ENCODE measurements at places on chromosomes 16 and 17. TPM values are rescaled to one million over a fixed set of nuclear protein-coding genes. Genes with fewer than 3 reads are reported as not detected.
A peak's percentile ranks its signal among the peaks of the same experiment; 100 is the strongest.

DNA sequence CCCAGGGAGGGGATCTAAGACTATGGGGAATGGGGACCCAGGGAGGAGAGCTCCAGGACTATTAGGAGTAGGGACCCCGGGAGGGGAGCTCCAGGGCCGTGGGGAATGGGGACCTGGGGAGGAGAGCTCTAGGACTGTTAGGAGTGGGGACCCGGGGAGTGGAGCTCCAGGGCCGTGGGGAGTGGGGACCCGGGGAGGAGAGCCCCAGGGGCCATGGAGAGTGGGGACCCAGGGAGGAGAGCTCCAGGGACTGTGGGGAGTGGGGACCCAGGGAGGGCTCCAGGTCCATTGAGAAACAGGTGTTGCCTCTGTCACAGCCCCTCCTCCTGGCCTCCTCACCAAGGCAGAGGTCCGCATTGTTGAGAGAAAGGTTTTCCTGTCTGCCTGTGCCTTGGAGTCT, 16.0 kb downstream of the MPRIP start:
- DNase-seq, result no peak

The TBX2 gene
- total RNA-seq, result 8.5 TPM

- DNase-seq, result no peak
Observed at GRCh38 chr17:53560953-53561352, 261.8 kb upstream of the KIF2B start.

DNA sequence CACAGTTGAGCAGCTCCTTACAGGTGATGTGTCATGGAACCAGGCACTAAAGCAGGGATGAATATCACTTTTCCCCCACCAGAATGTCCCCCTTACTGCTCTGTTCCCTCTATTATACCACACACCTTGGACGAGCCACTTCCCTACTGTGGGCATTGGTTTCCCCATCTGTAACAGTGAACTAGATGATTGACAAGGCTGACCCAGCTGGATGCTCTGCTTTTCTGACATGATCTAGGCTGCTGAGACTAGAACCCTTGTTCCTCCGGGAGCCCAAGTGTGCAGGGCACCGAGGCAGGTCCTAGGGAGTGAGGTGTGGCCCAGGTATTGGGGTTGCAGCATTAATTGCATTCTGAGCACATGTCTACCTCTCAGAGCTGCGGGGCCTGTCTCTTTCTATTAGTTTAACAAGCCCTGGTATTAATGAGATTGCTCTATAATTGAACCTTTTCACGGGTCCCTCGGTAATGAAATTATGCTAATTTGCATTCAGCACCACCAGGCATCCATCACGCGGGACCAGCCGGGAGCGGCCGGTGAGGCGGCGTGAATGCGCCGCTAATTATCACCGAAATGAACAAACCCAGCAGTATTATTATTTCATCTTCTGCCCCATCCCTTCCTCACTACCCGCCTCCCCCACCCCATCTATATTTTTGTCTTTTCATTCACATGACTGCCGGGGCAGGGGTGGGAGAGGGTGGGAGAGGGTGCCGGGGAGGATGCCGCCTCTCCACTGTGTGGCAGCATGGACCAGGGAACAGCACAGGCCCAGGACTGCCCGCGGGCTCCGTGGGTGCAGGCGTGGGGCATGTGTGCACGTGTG, 121.1 kb downstream of the CYLD start:
- DNase-seq, result no peak

The ABCA6 gene
- total RNA-seq, result not detected

DNA sequence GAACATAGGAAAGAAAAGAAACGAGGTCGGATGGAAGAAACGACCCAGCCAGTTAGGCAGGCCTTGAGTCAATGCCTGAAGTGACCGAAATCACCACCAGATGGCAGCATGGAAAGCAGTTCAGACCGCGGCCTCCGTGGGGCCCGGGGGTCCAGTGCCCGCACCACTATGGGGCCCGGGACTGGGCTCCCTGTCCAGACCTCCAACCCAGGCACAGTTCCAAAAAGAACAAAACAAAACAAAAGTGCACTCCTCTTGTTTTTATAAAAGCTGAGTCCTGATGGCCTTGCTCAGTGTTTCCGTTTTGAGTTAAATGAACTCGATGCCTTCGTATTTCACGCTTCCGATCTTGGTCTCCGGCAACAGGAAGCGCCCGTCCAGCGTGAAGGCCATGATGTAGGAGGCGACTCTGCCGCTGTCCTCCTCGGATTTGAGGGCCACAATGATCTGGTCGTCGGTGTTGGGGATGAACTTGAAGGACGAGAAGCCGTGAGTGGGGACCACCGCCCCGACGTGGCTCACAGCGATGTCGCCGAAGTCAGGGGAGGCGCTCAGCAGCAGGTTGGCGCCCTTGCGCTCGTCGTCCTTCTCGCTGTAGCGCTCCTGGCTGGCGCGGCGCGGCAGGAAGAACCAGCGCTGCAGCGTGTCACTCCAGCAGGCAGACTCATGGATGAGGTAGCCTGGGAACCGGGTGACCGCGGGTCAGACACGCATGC, 13.7 kb upstream of the LGALS3BP start:
- peak; percentile 68 for DNase-seq

The SKAP1 gene
- total RNA-seq, result not detected

The ZFPM1 gene
- 4.6 TPM for total RNA-seq

GRCh38 chr17:60863892-60864707, 186.4 kb downstream of the BCAS3 start:
- no peak for DNase-seq

- DNase-seq, result peak; percentile 87
Observed at GRCh38 chr16:18983565-18984434, at the start of gene TMC7. Gene TMC7 (plus strand): TSS chr16:18983934. CDS start chr16:18984064, 130 bp downstream.

DNA sequence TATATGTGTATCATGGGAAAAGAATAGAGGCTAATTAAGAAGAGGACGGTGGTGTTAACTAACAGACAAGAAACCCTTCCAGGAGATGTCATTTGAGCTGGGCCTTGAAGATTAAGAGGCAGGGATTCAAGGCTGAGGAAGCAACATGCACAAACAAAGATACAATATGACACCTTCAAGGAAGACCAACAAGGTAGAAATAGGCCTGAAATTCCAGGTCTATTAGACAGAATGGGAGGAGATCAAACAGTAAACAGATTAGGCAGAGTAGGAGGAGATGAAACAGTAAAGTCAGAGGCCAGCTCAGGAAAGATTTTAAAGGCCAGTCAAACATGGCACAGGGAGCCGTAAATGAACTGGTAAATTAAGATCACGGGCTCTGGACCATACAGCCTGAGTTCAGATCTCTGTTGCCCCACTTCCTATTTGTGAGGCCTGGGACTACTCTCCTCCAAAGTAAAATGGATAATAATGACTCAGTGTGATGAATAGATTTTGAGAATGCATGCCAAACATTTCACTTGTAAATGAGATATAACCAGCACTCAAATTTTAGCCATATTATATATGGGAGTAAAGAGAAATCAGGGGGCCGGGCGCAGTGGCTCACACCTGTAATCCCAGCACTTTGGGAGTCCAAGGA, 38.9 kb downstream of the USP31 start:
- DNase-seq, result peak; percentile 10

DNA sequence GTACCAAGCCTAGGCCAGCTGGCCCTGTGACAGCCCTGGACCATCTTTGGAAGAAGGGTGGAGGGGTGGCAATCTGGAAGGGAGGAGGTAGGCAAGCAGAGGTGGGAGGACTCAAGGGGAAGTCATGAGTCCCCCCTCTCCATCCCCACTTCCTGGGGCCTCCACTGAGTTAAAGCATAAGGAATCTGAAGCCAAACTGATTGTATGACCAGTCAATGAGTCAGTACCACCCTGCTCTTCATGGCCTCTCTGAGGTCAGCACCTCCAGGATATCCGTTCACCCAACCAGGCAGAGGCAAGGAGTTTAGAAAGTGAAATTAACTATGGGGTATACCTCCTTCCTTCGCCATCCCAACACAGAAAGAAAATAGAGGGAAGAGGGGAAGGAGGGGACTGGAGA, 272.7 kb downstream of the SOX9 start:
- DNase-seq, result peak; percentile 95

The INCA1 gene
- not detected for total RNA-seq

- no peak for DNase-seq
Observed at GRCh38 chr17:77371888-77372443, 231.2 kb downstream of the SEC14L1 start.

The ZNF624 gene
- total RNA-seq, result 1.9 TPM

DNA sequence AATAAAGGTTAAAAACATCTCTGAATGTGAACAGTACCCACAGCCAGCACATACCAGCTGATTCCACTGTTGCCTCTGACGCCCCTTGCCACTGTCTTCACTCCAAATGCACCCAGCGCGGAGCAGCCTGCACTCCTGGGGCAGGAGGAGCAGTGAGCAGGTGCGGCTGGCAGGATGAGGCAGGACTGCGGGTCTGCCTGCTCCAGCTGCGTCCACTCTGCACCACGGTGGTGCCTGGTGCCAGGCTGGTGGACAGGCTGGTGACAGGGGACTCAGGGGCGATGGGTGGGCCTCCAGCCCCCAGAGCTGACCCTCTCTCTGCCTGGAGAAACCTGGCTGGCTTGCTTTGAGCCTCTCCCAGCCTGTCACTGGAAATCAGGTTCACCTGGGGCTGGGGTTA, 9.4 kb downstream of the RAB40B start:
- no peak for DNase-seq

GRCh38 chr17:81393684-81394376, 1.4 kb upstream of the BAHCC1 start:
- DNase-seq, result peak; percentile 100

- peak; percentile 45 for DNase-seq
Observed at GRCh38 chr17:78409191-78409928, 30.9 kb downstream of the PGS1 start.

- DNase-seq, result no peak
Observed at GRCh38 chr17:21379080-21379711, 3.0 kb downstream of the KCNJ12 start.

- no peak for DNase-seq
Observed at GRCh38 chr16:46613352-46613751, 7.8 kb downstream of the SHCBP1 start.

- DNase-seq, result no peak
Observed at GRCh38 chr17:50072925-50073324, 17.0 kb downstream of the ITGA3 start.

The SIRT7 gene
- total RNA-seq, result 51.6 TPM

The WDR81 gene
- total RNA-seq, result 14.6 TPM

GRCh38 chr16:30778549-30779244, 8.3 kb downstream of the ZNF629 start:
- DNase-seq, result no peak

- DNase-seq, result peak; percentile 10
Observed at GRCh38 chr17:2094891-2095535, 40.1 kb downstream of the HIC1 start.

DNA sequence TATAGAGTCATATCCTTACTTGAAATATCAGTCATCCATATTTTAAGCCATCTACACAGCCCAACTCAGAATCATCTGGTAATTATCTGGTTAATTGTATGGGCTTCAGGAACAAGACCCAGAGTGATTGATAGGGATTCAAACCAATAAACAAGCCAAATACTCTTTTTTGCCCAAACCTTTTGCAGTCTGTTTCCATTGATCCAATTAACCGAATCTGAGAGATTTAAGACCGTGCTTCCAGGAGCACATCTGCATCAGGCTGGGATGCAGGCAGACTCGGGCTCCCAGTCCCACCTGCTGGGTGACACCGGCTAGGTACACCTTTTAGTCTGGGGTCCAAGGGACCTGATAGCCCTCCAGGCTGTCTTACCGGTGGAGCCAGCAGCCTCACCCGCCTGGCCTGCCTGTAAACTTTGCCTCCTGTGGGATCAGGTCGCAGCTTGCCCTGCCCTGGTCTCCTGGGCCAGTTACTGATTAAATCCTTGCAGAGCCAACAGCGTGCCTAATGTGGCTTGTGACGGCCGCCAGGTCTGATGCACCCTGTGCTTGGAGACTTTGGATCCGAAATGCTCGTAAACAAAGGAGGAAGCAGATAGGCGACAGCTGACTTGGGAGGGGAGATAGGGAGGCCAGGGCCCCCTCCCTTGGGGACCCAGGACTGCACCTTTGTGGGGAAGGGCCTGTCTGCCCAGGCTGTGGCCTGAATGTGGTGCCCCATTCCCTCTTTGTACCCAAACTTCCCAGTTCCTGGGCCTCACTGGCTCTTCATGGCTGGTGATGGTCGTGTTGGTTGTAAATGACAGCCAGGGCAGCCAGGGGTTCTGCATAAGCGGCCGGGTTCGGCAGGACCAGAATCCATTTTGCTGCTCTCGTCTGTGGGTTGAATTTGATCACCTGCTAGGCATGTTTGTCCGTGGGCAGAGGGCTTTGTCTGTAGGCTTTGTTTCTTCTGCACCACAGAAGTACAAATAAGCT, 3.8 kb downstream of the CMIP start:
- peak; percentile 32 for DNase-seq

DNA sequence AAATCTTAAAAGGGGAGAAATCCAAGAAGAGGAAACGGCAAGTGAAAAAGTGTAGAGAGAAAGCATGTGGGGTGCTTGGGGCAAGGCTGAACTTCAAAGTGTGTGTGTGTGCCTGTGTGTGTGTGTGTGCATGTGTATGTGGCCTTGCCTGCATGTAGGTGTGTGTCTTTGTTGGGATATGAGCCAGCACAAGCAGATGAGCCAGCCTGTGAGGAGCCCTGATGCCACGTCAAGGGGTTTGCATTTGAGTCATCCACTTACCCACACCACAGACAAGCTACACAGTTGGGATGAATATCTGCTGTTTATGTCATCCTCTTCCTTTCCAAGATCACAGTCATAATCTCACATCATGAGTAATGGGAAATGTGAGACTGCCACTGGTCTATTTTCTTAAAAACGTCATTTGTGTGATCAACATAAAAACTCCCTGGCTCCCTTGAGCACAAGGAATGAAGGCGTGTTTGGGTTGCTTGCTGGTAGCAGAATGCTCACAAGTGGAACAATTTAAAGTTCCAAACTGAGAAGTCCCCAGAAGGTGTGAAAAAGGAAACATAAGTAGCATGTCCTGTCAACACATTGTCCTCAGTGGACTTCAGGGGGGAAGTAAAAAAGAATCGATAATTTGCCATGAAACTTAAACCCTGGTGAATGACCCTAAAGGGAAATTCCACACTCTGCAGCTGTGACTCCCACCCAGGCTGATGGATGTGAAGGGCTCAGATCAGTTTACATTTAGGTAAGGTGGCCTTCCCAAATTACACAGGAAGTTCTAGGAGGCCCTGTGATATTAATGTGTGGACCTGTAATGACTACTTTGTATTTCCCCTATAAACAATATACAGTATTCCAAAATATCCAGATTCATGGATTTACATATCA, 14.7 kb downstream of the KCTD19 start:
- peak; percentile 94 for DNase-seq

The WFDC1 gene
- total RNA-seq, result 0.15 TPM

GRCh38 chr17:66175892-66176291, 16.0 kb downstream of the CEP112 start:
- peak; percentile 44 for DNase-seq

- no peak for DNase-seq
Observed at GRCh38 chr16:62596125-62596524, 559.9 kb upstream of the CDH8 start.
